Stimulated activated CD8-positive, alpha-beta memory T cell treated with anti-CD3 and anti-CD28 coated beads, Interleukin-7, amount 100 ng/mL, for 1 hour (primary cell): ENCODE measurements at places on chromosomes 16 and 17.
A peak's percentile ranks its signal among the peaks of the same experiment; 100 is the strongest.

DNA sequence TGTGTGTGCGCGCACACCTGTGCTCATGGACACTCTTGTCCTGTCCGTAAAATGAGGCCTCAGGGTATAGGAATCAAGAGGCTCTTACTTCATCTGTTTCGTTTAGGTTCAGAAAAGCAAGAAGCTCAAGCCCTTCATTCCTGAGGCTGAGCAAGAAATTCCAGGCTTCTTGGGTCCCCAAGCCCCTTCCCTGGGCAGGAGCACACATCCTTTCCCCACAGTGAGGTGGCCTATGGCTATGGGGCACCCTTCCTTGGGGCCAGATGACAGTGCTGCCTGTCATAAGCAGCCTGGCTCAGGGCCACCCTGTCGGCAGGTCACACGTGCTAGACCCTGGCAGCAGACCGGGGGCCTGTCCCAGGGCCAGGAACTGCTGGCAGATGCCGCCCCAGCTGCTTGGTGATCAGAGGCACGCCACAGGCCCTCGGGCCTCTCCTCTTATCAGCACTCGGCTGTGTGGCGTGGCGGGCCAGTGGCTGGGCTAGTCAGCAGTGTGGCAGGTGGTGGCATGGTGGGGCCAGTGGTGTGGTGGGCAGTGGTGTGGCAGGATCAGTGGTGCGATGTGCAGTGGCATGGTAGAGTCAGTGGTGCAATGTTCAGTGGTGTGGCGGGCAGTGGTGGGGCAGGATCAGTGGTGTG lies 50.2 kb downstream of the NKD1 start:
- DNase-seq: no peak

GRCh38 chr17:8285270-8286181 lies 2.9 kb upstream of the RANGRF start:
- DNase-seq: no peak

DNA sequence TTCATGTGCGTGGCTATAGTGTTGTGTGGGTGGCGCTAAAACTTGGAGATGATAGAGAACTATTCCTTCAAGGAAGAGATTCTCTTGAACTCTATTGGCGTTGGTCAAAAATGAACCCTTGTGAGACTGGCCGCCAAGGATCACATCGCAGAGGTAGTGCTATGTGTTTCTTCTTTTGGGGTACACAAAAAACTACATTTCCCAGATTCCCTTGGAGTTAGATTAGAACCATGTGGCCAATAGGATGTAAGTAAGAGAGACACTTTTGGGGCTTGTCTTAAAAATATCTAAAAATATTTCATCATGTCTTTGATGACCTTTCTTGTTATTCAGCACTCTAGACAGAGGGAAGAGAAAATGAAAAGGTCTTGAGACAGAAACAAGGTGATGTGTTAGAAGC lies 25.4 kb upstream of the DYNLRB2 start:
- no peak for DNase-seq

DNA sequence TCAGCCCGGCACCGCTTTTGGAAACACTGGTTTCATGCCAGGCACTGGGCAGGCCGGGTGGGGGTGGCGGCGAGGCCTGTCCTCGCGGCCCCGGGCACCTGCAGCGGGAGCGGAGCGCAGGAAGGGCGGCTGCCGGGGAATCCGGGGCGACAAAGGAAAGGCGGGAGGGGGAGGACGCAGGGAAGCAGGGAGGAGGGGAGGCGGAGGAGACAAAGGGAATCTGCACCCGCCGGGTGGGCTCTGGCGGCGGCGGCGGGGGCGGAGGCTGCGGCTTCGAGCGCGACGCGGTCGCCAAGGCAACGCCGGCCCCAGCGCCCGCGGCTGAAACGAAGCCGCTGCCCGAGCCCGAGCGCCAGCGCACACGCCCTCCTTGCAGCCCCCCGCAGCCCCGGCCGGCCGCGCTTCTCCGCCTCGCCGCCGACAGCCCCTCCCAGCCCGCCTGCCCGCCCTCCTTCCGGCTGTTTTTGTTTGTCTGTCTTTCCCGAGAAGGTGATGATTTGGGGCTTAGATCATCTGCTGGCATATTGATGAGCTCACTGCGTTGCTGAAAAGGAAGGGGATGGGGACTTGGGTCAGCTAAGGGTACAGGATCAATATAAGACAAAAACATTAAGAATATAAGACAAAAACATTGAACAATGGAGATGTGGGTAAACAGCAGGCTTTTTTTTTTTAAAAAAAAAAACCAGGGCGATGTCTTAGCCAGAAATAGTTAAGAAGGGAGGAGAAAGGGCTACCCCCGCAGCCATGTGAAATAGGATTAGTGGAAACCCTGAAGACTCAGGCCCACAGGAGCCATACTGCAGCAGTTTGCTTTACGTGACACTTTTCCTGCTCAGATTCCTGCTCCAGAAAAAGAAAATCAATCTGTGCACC lies 32.7 kb downstream of the CDK5R1 start:
- no peak for DNase-seq

- DNase-seq: no peak
These were observed 7.9 kb downstream of the NAT9 start for GRCh38 chr17:74768069-74768762.

- DNase-seq: no peak
These were observed 16.0 kb downstream of the SPNS3 start for GRCh38 chr17:4449736-4450135.

DNA sequence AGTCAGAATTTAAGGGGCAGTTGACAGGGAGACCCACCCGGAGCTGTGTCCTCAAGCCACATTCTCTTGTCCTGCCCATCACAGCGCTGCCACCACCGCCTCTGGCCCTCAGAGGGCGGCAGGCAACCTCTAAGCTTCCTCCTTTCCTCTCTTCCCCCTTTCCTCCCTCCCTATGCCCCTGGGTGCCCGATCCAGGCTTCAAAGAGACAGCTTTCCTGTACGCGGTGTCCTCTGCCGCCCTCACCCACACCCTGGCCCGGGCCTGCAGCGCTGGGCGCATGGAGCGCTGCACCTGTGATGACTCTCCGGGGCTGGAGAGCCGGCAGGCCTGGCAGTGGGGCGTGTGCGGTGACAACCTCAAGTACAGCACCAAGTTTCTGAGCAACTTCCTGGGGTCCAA lies 23.5 kb downstream of the WNT9B start:
- DNase-seq: no peak

DNA sequence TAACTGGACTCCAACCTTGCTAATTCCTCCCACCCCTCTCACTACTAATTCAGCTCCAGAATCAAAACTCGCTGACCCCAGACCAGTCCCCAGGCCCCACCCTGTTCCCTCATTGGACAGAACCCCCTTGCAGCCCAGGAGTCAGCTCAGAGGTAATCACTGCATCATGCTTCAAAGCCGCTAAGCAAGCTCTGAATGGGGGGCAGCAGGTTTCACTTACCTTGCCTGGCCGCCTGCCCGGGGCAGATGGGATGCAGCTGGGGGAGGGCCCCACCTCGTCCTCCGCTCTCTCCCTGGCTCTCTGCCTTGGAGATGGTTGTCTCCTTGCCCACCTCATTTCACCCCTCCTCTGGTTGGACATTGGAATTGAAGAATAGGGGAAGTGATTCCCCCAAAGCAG lies 4.8 kb upstream of the NGFR start:
- no peak for DNase-seq

GRCh38 chr16:28486266-28486665 lies 5.6 kb downstream of the CLN3 start:
- DNase-seq: no peak

DNA sequence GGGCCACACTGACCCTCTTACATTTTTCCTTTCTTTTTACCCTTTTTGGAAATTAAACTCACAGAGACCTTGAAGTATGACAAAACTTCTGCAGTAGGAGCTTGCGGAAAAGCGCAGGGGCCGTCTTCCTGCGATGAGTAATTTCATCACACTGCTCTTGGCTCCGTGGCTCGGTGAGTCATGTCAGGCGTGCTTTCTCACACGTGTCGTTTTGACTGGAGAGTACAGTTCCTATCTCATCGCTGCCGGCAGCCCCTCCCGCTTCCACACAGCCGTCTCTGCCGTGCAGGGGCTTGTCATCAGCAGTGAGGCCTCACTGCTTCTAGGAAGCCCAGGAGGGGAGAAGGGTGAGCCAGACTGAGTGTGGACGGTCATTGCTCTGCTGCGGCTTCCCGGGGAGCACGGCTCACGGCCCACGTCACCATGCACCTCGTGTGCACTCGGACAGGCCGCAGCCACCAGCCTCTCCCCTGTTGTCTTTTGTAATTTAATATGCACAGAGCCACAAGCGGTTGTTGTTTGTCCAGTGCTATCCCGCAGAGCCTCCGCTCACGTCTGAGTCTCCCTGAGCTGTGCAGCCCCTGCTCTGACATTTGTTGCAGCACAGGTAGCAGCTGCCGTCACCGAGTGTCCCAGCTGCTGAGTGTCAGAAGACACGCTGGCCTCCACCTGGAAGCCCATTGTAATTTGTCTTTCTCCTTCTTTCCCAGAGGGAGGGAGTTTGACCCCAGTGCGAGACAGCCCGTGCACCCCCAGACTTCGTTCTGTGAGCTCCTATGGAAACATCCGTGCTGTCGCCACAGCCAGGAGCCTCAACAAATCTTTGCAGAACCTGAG lies 99.4 kb upstream of the CHMP6 start:
- peak; percentile 45 for DNase-seq

DNA sequence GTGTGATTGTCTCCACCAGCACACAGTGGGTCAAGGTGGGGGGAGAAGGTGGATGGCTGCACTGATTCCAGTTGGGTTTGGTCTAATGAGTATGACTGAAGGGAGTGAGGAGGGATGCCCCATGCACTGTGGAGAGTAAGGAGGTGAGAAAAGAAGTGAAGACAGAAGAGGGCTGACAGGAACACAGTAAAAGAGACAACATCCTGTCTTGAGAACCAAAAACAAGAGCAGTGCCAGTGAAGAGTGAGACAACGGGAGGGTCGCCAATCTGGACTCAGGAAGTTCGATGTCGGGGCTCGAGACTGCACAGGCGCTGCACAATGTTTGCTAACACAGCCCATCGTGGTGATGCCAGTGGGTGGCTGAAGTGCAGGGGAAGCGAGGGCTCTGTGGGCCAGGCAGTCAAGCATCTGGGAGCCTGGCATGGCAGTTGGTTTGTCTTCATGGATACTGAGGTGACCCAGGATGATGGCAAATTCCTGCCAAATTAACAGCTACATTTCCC lies 34.1 kb downstream of the DUSP14 start:
- no peak for DNase-seq

DNA sequence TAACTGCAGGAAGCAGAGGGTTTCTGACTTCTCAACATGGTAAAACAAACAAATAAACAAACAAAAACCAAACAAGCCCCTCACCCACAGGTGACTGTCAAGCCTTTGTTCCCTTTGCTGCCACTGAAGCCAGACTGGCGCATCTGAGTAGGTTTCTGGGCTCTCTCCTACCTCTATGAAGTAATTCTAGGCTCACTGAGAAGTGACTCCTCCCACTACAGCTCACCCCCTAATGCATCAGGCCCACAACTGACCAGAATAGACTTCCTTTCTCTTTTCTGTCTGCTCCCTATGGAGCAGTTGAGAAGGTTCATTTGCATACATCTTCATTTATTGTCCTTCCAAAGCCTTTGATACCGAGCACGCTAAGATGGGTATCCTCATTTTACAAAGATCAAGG lies 77.0 kb upstream of the CCL2 start:
- DNase-seq: no peak

DNA sequence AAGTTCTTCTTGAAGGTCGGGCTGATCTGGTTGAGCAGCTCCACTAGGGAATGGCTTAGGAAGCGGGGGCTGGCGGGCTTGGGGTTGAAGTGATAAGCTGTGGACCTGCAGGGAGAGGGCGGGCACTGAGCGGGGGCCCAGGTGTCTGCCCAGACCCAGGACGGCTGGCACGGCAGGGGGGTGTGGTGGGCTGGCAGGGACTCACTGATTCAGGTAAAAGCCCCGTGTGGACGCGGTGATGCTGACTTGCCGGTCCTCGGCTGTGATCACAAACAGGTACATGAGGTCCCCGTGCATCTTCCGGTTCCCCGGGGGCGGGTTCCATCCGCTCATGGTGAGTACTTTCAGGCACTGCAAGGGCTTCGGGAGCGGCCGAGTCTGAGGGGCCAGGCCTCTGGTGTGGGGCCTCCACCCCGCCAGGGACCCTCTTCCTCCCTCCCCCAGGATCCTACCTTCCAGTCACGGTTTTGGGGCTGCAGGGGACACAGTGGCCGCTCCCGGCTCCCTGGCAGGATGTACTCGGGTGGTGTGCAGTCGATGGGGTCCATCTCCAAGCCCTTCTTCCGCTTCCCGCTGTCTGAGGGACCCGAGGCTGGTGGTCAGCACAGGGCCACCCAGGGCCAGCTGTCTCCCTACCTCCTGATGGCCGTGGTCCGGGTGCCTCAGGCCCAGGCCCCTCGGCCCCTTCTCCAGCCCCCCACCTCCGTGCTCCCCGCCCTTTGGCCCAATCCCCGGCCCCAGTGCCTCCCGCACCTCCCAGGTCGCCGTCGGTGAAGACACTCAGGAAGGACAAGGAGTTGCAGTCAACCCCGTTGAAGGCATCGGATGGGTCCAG lies 10.2 kb downstream of the CLUH start:
- DNase-seq: no peak

DNA sequence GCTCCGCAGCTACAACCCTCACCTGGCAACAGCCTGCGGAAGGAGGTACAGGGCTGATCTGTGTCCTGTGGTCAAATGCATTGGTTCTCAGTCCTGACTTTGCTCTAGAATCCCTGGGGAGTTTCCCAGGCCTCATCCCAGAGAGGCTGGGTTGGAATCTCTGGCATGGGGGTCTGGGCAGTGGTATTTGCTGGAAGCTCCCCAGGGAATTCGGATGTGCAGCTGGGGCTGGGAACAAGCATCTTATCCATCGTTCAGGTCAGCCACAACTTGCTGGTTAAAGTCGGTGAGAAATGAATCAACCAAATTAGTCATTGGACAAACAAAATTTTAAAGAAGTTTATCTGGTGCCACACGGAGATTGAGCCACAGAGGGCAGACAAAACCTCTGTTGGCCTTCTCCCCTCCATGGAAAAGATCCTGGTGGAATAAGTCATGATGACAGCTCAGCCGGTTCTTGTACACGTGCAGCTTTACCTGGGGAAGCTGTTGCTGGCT lies 231.2 kb downstream of the FOXL1 start:
- no peak for DNase-seq

DNA sequence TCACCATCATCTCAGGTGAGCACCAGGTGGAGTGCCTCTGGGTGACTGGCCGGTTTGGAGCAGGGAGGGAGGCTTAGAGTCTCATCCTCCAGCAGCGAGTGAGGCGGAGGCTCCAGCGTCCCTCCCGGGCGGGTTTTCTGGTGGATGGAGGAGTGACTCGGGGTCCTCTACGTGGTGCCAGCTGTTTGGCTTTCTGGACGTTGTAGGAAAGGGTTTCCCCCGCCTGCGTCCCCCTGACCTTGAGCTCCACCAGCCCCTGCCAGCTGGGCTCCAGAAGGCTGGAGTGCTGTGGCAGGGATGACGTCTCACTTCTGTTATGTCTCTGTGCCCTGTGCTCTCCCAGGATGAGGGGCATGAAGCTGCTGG lies 522 bp downstream of the DNASE1 start:
- no peak for DNase-seq

GRCh38 chr17:9842057-9842758 lies 16.5 kb downstream of the GLP2R start:
- no peak for DNase-seq
